ENCODE measurements at places on chromosomes 11 and 22. TPM values are rescaled to one million over a fixed set of nuclear protein-coding genes. Genes with fewer than 3 reads are reported as not detected.

Gene OR6A2
- total RNA-seq = 0.50 TPM

Gene SCARF2
- total RNA-seq = 0.33 TPM

- no peak overlapping the region for H3K27ac ChIP-seq
- H3K36me3 ChIP-seq = no peaks in the 10 kb centered on the region
- H3K27me3 ChIP-seq = no peaks in the 10 kb centered on the region
- H3K4me1 ChIP-seq = no peaks in the 10 kb centered on the region
- no peak for DNase-seq
- no peak overlapping the region for H3K4me3 ChIP-seq
These were observed 132.7 kb downstream of the FAT3 start for GRCh38 chr11:92357344-92357743.

DNA sequence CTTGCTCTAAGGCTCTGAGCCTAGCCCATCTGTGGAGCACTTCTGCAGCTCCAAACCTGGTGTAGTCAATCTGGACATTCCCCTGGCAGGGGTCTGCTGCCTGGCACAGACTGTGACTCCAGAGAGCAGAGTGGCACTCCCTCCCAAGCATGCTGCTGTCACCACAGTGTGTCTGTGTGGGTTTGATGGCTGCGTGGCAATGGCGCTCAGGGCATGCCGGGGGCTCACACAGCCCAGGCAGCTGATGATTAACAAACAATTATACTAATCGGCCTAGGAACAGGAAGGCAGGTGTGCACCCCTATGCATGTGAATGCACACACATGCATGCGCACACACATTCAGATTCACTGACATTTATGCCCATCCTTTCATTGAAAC, 9.0 kb upstream of the NECTIN1 start:
- H3K36me3 ChIP-seq = no peaks in the 10 kb centered on the region
- DNase-seq = no peak
- H3K4me1 ChIP-seq = peaks cover 5% of the 10 kb centered on the region

DNA sequence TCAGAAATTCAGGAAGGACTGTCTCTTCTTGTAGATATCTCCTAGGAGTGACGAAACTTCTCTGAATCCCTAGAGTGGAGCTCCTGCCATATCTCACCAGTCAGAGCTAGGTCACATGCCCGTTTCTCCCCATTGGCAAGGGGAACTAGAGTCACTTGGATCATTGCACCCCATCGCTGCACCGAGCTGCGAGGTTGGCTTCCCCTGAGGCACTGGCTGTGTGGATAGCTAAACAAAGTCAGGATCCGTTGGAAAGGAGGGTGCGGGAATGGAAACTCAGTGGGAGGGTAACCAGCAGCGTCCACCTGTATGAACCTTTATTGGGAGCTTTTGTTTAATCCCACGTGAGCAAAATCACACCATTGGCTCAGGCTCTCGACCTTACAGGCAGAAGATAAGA, 283.8 kb downstream of the BRD1 start:
- DNase-seq = no peak
- H3K4me1 ChIP-seq = no peaks in the 10 kb centered on the region
- H3K27me3 ChIP-seq = no peaks in the 10 kb centered on the region

DNA sequence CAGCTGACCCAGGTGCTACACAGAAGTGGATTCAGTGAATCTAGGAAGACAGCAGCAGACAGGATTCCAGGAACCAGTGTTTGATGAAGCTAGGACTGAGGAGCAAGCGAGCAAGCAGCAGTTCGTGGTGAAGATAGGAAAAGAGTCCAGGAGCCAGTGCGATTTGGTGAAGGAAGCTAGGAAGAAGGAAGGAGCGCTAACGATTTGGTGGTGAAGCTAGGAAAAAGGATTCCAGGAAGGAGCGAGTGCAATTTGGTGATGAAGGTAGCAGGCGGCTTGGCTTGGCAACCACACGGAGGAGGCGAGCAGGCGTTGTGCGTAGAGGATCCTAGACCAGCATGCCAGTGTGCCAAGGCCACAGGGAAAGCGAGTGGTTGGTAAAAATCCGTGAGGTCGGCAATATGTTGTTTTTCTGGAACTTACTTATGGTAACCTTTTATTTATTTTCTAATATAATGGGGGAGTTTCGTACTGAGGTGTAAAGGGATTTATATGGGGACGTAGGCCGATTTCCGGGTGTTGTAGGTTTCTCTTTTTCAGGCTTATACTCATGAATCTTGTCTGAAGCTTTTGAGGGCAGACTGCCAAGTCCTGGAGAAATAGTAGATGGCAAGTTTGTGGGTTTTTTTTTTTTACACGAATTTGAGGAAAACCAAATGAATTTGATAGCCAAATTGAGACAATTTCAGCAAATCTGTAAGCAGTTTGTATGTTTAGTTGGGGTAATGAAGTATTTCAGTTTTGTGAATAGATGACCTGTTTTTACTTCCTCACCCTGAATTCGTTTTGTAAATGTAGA, 1.7 kb downstream of the MALAT1 start:
- H3K4me1 ChIP-seq = peaks cover 39% of the 10 kb centered on the region
- no peak overlapping the region for H3K4me3 ChIP-seq
- H3K27me3 ChIP-seq = no peaks in the 10 kb centered on the region

GRCh38 chr11:121644187-121644512, 191.4 kb upstream of the SORL1-AS1 start:
- H3K4me1 ChIP-seq = no peaks in the 10 kb centered on the region
- no peak overlapping the region for H3K4me3 ChIP-seq
- H3K27me3 ChIP-seq = no peaks in the 10 kb centered on the region
- no peak for DNase-seq

- H3K36me3 ChIP-seq = no peaks in the 10 kb centered on the region
- no peak overlapping the region for H3K27ac ChIP-seq
- H3K4me3 ChIP-seq = no peak overlapping the region
- H3K27me3 ChIP-seq = peaks cover 4% of the 10 kb centered on the region
These were observed 23.2 kb downstream of the CASP5 start for GRCh38 chr11:104999721-105000120.

DNA sequence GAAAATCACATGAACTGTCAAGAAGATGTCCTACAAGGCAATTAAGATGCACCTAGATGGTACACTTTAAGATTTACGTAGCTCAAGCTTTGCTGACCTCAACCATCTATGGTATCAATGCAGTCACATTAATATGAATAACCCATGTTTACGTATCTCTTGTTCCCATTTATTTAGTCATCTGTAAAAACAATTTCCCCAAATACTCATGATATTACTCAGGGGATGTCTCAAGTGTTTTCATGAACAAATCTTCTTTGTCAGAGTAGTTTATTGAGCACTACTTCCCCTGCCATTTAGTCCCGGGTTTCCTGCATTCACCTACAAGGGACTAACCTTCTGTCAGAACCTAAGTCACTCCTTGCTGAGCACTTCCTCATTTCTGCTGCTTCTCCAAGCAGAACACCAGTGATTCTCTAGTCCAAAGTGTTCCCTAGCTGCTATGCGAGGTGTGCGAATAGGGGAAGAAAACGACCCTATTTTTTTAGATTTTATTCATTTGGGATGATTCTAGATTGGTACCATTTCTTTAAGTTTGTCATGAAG, 554.3 kb upstream of the LRRC4C start:
- H3K27me3 ChIP-seq = no peaks in the 10 kb centered on the region
- H3K4me1 ChIP-seq = no peaks in the 10 kb centered on the region
- no peak overlapping the region for H3K4me3 ChIP-seq
- no peak for DNase-seq
- H3K36me3 ChIP-seq = no peaks in the 10 kb centered on the region
- no peak overlapping the region for H3K27ac ChIP-seq

GRCh38 chr22:19760951-19761724, 560 bp downstream of the TBX1 start:
- peaks cover 19% of the 10 kb centered on the region for H3K4me1 ChIP-seq
- H3K27ac ChIP-seq = no peak overlapping the region
- peak overlapping the region; percentile 42 for H3K4me3 ChIP-seq
- no peaks in the 10 kb centered on the region for H3K36me3 ChIP-seq
- DNase-seq = no peak

GRCh38 chr11:34242037-34242625, 115.7 kb downstream of the ABTB2 start:
- DNase-seq = no peak
- no peaks in the 10 kb centered on the region for H3K27me3 ChIP-seq
- H3K4me1 ChIP-seq = peaks cover 76% of the 10 kb centered on the region
- H3K4me3 ChIP-seq = no peak overlapping the region
- peaks cover 3% of the 10 kb centered on the region for H3K36me3 ChIP-seq

DNA sequence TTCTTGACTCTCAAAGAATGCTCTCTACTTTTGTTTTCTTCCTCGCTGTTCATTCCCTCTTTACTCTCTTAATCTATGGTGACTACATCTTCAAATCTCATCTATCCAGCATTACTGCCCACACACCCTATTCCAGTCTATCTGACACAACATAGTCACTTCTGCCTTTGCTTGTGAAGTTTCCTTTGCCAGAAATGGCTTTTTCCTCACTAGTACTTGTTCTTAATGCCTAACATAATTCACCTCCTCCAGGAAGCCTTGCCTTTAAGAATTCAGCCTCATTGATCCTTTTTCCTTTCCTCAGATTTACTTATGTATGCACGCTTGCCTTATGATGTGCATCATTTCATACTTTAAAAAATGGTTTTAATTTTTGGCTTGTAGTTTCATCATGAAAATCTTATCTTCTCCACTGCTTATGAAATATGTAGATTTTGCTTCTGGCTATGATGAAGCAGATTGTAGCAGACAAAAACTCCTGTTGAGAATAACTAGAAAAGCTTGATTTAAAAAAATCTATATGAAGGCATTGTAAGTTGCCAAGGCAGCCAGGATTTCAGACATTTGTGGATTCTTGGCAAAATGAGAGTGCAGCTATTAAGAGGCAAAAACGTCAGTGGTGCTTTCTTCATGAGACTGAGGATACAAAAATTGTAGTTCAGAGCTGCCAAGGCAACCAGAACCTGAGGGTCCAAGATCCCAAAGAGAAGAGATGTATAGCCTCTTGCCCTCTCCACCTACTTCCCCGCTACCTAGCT, 31.8 kb downstream of the RNF169 start:
- DNase-seq = no peak
- H3K27ac ChIP-seq = no peak overlapping the region
- H3K36me3 ChIP-seq = peaks cover 5% of the 10 kb centered on the region
- H3K27me3 ChIP-seq = no peaks in the 10 kb centered on the region

GRCh38 chr11:134556186-134556585, 144.1 kb upstream of the B3GAT1 start:
- H3K27me3 ChIP-seq = peaks cover 6% of the 10 kb centered on the region
- H3K4me1 ChIP-seq = no peaks in the 10 kb centered on the region
- H3K36me3 ChIP-seq = no peaks in the 10 kb centered on the region
- no peak for DNase-seq

DNA sequence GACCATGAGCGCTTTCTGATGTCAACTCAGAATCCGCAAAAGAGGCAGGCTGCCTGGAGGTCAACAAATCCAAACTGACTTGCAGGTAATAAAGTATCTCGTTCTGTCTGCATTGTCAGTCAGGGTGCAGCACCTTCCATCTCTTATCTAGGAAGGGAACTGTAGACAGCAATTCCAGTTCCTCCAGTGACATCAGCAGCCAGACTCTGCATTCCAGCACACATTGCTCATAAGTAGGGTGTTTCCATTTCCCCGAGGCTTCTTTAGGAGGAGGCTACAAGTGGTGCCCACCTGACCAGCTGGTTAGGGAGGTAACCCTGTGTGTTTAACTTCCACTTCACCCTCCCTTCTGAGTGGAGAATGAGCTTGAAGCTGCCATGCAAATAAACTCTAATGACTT, 53.3 kb downstream of the NTM start:
- no peak for DNase-seq
- no peaks in the 10 kb centered on the region for H3K4me1 ChIP-seq
- H3K27me3 ChIP-seq = no peaks in the 10 kb centered on the region
- H3K27ac ChIP-seq = no peak overlapping the region
- no peak overlapping the region for H3K4me3 ChIP-seq
- H3K36me3 ChIP-seq = no peaks in the 10 kb centered on the region

DNA sequence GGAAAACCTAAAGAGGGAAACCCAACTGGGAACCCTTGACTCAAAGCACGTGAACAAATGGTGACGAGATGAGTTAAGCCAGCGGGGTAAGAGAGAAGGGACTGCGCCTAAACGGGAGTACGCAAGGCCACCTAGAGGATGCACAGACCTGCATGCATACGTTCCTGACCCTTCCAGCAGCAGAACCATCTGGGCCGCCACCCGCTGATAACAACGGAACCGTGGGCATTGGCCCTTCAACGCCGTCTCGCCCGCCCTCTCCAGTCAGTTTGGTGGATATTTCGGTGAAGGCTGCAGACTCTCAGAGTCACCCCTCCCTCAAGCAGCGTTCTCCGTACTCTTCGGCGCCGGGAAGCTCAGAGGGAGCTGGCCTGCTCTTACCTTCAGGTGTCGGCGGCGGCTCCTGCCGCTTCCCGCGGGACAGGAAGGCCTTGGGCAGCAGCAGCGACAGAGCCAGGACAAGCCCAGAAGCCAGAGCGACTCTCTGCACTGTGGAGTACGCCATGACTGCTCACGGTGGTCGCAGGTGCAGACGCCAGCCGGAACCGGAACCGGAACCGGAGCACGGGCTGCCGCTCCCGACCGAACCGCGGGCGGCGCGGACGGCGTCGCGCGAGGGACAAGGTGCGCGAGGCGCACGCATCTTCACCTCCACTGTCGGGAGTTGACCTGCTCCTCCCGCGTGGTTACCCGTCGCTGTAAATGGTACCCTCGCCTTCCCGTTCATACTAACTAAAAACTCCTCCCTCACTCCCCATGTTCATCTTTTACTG, at the start of gene RIC3:
Gene RIC3, minus strand, starts transcription at position 541 of the 773 bp plus-strand sequence. Its CDS starts 36 bp downstream, at position 505.
- peak within 1 kb of the TSS; percentile 19 for H3K27ac ChIP-seq
- H3K36me3 ChIP-seq = peaks cover 3% of the 10 kb centered on the region
- peak; percentile 79 for DNase-seq
- peak within 1 kb of the TSS; percentile 82 for H3K4me3 ChIP-seq

- no peaks in the 10 kb centered on the region for H3K36me3 ChIP-seq
- peaks cover 20% of the 10 kb centered on the region for H3K4me1 ChIP-seq
- H3K27me3 ChIP-seq = peaks cover 64% of the 10 kb centered on the region
- no peak overlapping the region for H3K27ac ChIP-seq
- H3K4me3 ChIP-seq = peak overlapping the region; percentile 83
- DNase-seq = peak; percentile 74
These were observed 938 bp downstream of the FXYD6 start for GRCh38 chr11:117875382-117876058.

DNA sequence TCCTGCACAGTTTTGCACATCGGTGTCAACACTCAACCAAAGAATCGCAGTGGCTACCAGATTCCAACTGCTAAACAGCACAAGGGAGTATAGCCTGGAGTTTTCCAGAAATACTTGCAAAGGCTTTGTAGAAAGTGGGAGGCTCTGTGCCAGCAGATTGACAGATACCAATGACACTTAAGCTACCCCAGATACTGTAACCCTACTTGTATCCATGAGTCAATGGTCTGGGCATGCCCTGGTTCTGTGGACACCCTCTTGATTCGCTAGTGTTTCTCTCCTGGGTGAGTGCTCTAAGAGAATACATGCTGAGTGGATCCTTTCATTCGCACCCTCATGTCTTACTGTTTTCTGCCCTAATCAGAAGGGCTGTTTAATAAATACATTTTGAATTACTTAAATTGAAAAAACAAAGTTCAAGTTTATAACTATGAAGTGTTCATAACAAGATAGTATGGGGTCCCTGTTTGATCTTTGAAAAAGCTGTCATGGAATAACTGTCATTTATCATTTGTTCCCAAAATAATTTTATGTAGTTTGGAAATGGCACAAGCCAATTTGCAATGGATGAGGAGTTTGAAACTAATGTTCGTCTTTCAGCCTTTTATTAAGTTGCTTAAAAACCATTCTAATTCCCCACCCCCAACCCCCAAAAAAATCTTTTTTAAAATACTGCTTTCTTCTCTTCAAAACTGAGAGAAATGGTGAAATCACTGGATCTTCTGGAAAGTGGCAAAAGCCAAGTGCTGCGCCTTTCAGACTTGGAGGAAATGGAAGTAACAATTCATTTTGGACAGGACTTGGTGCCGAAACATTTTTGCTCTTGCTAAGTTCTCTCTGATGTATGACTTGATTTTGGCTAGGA, 600.5 kb upstream of the TENM4 start:
- H3K27me3 ChIP-seq = no peaks in the 10 kb centered on the region
- no peak overlapping the region for H3K27ac ChIP-seq
- H3K4me1 ChIP-seq = no peaks in the 10 kb centered on the region
- H3K4me3 ChIP-seq = no peak overlapping the region
- H3K36me3 ChIP-seq = no peaks in the 10 kb centered on the region

All from activated CD4-positive, alpha-beta T cell treated with anti-CD3 and anti-CD28 coated beads, Interleukin-2, amount 10 ng/mL, durations not matched to agents 24 days and 14 days (primary cell).